ENCODE measurements at places on chromosomes 6 and 20.

DNA sequence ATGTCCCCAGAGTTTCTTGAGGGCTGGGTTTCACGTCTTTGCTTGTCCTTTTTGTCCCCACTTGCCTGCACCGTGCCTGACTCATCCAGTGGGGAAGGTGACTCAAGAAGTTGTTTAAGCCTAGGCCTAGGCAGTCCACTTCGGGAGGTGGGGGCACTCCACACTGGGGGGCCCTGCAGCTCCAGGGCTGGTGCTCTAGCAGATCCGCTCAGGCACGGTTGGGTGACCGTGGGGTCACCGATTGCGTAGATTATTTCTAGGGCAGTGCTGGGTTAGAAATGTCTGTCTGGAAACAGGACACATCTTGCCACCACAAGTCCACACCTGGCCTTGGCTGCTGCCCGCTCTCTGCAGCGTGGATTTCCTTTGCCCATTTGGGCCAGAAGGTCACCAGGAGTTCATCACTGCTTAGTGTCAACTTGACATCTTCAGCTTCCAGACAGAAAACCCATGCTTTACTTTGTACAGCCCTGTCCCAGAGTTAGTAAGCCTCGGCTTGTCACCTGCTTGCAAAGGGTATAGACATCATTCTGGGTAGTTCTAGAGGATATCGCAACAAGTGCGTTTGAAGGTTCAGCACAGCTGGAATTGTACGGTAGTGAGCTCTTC, 13.6 kb upstream of the C20orf144 start:
- no peak for DNase-seq

GRCh38 chr20:4671015-4671414, 50.7 kb upstream of the PRND start:
- no peak for DNase-seq

- no peak for DNase-seq
Observed at GRCh38 chr6:4909063-4909706, 94.7 kb downstream of the RPP40 start.

DNA sequence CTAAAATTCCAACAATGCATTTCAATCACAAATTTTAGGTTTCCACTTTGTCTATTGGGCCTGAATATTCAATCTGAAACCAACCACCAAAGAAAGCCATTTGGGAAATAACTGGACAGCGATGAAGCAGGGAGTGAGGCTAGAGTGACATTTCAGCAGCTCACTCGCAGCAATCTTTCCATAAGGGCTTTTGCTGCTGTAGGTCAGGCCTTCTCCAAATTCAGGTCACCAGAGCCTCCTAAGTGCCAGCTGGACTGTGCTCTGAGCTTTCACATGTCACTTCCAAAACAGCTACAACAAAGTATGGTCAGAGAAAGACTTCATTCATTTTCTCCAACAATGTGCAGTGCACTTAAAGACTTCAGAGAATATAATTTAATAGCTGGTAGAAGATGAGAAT, 194.8 kb downstream of the FRK start:
- no peak for DNase-seq

DNA sequence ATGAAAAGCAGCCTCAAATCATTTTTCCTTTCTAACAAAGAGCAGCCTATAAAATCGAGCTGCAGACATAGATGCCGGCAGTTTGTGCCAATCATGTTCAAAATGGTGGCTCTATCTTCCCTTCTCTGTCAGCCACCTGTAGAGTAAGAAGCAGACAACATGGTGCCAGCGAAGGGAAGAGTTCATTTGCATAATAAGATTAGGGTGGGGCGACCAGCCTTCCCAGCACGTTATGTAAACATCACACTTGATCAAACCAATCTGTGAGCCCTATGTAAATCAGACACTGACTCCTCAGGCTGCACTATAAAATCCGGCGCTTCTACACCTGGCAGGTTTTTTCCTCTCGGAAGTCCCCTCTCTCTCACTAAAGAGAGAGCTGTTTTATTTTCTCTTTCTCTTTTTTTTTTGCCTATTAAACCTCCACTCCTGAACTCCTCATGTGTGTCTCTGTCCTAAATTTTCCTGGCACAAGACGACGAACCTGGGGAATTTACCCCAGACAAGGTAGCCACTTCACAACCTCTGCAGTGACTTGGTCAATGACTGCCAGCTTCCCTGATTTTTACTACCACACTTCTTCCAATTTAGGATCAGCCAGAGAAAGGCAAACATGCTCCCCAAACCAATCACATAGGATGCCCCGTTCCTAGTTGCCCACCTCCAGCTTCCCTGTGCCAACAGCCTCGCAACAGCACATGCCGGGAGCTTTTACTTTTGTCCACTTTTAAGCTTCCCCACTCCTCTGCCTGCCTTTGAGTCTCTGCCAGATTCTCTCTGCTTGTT, 12.9 kb downstream of the TPMT start:
- no peak for DNase-seq

DNA sequence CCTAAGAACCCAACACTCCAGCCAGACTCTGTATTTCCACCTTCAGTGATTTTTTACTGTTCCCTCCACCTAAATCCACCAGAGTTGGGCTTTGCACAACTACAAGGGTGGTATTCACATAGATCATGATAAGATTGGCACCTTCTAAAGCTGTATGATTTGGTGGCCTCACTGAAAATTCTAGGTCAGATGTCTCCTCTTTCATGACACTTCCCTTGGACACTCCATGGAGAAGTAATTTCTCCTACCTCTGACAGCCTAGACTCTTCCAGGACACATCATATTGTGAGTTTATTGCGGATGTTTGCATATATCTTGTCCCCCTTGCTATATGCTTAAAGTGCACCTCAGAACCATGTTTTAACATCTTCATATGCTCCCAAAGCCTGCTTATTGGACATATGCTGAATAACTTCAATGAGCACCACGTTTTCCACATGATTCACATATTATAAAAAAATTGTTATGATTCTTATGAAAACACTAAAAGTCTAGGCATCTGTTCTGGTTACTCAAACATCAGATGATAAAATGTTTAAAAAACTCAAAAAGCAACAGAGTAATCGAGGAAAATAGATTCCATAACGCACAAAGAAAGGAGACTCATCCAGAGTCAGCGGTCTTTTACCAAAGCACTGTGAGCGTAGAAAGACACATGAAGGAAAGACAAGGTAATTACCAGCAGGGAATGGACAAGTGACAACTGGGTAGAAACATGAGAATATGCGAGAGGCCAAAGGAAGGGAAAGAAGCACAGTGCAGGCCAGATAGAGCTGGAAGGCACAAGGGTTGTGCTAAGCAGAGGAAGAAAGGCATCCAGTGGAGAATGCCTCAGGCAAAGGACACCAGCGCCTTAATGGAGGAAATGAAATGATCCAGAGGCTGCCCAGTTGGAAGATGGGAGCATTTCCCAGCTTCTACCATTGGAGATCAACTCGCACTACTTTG, 46.5 kb downstream of the KIF16B start:
- no peak for DNase-seq

DNA sequence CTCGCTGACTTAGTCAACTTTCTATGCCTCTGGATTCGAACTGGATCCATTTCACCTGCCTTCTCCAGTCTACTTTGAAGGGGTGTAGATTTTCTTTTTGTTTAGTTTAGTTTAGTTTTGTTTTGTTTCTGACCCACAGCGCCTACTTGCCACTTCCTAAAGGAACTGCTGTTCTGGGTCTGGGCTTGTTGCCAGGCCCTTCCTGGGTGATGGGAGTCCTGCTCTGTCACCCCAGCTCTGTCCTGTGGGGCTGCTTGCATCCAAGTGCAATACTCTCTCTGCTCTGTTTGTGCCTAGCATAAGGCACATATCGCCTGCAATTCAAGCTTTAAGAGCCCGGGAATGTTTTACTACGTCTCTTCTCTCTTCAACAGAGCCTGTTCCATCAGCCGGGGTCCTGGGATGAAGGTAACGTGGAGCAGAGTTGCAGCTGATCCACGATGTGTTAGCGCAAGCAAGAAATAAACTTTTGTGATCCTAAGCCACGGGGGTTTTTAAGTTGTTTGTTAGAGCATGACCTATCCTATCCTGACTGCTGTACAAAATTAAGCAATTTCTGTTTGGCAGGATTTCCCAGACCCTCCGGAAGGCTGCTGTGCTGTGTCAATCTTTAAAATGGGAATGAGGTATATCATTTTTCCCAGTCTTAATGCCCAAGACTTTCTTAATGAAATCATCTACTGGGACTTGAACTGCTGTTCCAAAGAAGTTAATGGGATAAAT, 30.9 kb upstream of the TAGAP start:
- DNase-seq, result no peak

DNA sequence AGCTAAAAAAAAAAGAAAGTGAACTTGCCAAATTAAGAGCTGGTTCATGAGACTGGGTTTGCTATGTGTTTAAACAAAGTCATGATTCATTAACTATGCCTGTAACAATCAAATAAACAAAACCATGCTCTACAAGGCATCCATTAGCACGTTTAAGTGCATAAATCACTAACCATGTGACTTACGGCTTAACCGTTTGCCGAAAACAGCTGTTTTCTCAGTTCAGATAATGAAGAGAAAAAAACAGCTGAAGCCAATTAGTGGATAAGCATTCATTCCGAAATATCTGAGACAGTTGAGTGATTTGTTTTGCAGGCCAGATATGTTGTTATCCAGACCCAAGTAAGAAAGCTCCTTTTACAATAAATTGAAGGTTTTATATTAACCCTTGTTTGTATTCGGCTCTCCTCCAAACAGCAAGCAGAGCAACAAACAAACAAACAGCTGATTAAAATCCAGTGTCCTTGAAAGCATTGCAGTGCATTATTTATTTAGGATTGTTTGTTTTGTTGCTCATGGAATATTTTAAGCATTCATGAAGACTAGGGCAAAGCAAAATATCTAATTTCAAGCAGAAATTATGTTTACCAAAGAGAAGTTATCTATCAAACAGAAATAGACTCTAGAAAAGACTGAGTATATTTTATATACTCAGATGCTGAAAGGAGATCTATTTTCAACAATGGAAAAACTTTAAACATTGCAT, 343.5 kb downstream of the RFPL4B start:
- DNase-seq, result no peak

DNA sequence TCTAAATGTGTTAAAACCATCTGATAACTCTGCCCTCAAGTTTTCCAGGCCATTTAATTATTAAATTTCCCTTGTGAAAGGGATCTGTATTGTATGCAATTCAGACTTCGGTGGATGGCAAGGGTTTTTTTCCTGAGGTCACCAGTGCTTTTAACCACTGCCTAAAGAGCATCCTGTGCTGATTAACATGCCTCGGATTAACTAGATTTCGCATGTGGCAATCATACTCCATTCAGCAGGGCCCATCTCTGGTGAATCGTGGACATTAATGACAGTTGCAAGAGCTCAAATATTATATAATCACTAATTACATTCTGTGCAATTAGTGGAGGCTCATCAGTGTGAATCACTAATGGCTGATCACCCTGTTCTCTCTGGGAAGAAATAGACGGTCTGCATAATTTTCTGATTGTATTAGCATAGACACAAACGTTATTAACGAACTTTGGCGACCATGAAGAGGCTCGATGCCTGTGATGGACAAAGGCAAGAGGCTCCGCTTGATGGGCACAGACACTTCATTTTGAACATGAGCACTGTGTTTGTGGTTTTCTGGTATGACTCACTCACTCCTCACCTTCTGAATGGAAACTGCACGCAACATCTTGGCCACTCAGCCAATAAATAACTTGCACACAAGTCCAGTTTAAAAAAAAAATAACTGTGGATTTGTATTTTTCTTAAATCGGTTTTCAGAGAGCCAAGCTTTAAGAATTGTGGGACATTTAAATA, 31.4 kb downstream of the LINC00237 start:
- no peak for DNase-seq

- no peak for DNase-seq
Observed at GRCh38 chr6:83153883-83154521, 39.1 kb downstream of the PGM3 start.

DNA sequence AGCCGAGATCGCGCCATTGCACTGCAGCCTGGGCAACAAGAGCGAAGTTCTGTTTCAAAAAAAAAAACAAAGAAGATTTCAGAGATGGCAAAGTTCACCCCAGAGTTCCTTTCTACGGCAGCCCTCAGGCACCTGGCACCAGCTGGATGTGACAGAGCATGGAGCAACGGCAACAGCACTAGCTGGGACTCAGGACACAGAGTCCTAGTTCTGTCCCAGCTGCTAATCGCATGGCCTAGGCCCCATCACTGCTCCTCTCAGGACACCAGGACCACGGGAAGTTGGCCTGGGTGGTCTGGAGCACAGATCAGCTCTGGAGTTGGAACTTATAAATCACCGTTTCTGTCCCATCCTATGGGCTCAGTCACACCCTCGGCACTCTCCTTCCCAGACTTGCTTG, 1.1 kb downstream of the PGC start:
- no peak for DNase-seq

GRCh38 chr20:51731731-51732095, 36.5 kb downstream of the ATP9A start:
- no peak for DNase-seq

- DNase-seq, result no peak
Observed at GRCh38 chr6:15430931-15431405, 185.1 kb downstream of the JARID2 start.

- DNase-seq, result no peak
Observed at GRCh38 chr6:95847061-95847460, 168.7 kb upstream of the FUT9 start.

- no peak for DNase-seq
Observed at GRCh38 chr6:52787917-52788316, 15.7 kb downstream of the GSTA1 start.

- no peak for DNase-seq
Observed at GRCh38 chr6:164108869-164109769, 694.6 kb downstream of the QKI start.

Data from activated T-helper 9 cell treated with anti-CD3 and anti-CD28 coated beads, Interleukin-2, amount 50 U/mL, for 16 hours (primary cell).